ENCODE measurements at places on chromosomes 6 and 20. TPM values are rescaled to one million over a fixed set of nuclear protein-coding genes. Genes with fewer than 3 reads are reported as not detected.

DNA sequence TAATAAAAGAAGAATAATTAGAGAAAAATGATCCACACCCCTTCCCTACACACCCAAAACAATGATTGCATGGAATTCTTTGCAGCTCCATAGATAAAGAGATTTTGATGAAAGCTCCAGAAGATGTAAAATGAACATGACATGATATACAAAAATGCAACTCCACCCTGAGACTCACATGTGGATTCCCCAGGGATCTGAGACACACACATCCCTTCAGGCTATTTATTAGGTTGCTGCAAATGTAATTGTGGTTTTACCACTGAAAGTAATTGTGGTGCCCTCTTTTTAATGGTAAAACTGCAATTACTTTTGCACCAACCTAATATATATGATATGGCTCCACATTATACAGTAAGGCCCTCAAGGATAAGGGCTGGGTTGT is 40.4 kb upstream of the TBC1D7 start:
- DNase-seq = no peak

NCOA7 gene
- 250 TPM for total RNA-seq

DNA sequence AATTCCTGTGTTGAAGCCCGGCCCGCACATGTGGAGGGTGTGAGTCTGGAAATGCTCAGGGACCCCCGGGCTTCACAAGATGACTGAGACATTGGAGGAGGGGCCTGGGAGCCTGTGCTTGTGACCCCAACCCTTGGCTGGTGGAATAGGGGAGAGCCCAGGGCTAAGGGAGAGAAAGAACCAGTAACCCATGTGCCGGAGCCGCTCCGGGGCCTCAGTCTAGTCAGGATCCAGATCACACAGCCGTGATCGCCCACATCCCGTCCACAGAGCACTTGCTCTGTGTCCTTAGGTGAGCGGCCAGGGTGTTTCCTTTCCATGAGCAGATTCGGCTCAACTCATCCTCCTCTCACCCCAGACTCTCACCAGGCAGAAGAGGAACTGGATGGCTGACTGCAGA is 152.3 kb upstream of the RPS6KA2 start:
- no peak for DNase-seq

SLC17A9 gene
- total RNA-seq = 20.1 TPM

DNA sequence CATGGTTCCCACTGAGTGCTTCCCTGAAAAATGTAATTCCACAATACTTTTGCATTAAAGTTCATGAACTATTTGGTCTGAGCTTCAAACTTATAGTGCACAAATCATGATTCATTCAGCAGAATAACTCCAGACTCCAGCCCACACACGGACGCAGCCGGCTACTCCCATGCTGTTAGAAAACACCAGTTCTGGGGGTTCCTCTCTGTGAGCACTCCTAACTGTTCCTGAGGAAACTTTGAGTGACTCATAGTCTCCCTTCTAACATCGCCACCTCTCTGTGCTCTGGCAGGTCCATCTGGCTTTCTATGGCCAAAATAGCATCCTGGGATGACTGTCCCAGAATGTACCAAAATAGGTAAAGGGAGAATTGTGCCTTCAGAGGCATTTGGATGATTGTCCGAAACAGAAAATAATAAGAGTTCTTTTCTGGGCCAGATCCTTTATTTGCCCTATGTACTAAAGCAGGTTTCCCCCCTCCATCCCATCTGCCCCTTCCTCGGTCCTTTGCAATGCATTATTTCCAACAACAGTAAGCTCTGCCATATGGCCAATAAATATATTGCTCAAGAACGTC is 32.3 kb upstream of the LY86 start:
- DNase-seq = no peak

SLC2A4RG gene
- total RNA-seq = 19.4 TPM

MAP7 gene
- total RNA-seq = 60.7 TPM

DNA sequence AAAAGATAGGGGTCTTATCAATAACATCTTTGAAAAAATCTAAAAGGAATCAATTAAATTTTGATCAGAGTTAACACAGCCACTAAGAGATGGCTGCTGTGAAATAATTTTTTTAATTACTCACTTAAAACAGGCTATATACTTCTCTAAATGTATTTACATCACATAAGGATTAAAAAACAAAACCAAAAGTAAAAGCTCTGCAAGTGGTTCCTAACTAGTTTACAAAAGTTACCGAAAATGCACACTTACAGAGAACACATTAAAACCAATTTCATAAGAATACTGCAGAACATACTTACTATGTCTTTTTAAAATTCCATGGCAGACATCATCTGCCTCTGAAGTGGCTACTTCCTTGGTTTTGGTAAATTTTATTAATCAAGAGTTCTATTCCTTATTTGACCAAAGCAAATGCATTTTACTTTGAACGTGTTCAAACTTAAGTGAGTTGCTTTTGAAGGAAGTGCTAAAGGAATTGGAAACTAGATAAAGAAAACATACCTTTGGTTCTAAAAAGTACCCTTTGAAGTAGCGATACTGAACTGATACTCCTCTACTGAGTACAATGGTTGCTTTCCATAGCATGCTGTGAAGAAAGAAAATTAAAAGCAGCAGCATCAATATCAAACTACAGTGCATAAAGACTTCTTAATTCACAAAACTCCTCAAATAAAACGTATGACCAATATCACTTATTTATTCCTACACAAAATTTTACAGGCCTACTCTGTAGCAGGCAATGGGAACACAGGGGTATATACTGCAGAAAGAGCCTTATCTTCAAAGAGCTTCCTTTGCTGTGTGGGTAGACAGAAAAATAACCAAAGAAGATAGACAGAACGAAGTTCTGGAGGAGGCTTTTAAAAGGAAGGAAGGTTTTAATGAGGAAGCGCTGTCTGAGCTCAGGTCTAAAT is 157.1 kb upstream of the SHLD1 start:
- no peak for DNase-seq

- no peak for DNase-seq
Observed at GRCh38 chr6:5997420-5997987, 9.2 kb downstream of the NRN1 start.

- no peak for DNase-seq
Observed at GRCh38 chr20:52318651-52319050, 127.1 kb upstream of the ZFP64 start.

- no peak for DNase-seq
Observed at GRCh38 chr20:53330601-53331140, 263.0 kb downstream of the ZNF217 start.

- DNase-seq = no peak
Observed at GRCh38 chr6:78430521-78430920, 436.8 kb upstream of the IRAK1BP1 start.

Measured in NCI-H460 (cell line).